ENCODE measurements at places on chromosomes 11 and 22. TPM values are rescaled to one million over a fixed set of nuclear protein-coding genes. Genes with fewer than 3 reads are reported as not detected.

- no peak for DNase-seq
Observed at GRCh38 chr22:50144005-50144614, 26.4 kb upstream of the PANX2 start.

DNA sequence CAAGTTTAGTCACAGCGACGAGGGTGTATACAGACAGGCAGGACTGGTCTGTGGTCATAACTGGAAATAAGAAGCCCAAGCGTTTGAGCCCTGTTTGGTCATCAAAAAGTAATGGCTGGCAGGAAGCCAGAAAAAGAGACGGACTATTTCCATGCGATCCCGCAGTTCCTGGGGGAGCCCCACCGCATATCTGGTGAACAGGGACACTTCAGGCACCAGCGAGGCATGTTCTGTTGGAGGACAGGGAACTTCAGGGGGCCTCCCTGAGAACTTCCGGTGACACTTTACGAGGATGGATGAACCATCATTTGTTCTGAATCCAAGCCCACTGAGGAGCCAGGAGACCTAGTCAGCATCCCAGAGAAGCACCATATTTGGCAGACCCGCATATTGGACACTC is 29.7 kb upstream of the TRIM29 start:
- DNase-seq = no peak

- no peak for DNase-seq
Observed at GRCh38 chr11:61752117-61752924, at the start of gene MYRF. MYRF (plus strand) TSS chr11:61752636; CDS start chr11:61752745, 109 bp downstream.

GRCh38 chr11:44049832-44050231 is 2.1 kb downstream of the ACCSL start:
- no peak for DNase-seq

GRCh38 chr11:25562417-25562816 is 769.5 kb upstream of the ANO3 start:
- no peak for DNase-seq

- no peak for DNase-seq
Observed at GRCh38 chr22:48663297-48663696, 1164.4 kb downstream of the BRD1 start.

GRCh38 chr11:37951996-37952395 is 1354.0 kb upstream of the RAG2 start:
- DNase-seq = no peak

GRCh38 chr11:90704510-90704909 is 481.7 kb upstream of the CHORDC1 start:
- DNase-seq = no peak

DNA sequence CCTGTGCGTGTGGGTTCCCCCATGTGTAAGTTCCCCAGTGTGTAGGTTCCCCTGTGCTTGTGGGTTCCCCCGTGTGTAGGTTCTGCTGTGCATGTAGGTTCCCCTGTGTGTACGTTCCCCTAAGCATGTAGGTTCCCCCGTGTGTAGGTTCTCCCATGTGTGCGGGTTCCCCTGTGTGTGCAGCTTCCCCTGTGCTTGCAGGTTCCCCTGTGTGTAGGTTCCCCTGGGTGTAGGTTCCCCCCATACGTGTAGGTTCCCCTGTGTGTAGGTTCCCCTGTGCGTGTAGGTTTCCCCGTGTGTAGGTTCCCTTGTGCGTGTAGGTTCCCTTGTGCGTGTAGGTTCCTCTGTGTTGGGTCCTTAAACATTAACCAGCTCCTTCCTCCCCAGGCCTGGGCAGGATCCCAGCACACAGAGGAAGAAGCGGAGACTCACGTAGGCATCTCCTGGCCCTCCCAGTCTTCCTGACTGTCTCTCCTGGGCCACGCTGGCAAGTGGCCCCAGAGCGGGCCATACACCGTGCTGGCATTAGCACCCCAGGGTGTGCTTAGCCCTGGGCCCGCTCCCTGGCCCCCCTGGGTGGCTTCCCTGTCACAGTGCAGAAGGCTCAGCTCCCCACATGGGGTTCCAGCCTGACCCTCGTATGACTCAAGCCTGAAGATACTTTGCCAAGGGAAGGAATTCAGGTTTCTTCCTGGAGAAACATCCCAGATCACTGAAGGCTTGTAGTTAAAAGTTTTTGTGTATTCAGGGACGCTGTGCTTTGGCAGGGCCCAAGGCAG is 2.8 kb upstream of the GRAMD4 start:
- peak; percentile 50 for DNase-seq

DNA sequence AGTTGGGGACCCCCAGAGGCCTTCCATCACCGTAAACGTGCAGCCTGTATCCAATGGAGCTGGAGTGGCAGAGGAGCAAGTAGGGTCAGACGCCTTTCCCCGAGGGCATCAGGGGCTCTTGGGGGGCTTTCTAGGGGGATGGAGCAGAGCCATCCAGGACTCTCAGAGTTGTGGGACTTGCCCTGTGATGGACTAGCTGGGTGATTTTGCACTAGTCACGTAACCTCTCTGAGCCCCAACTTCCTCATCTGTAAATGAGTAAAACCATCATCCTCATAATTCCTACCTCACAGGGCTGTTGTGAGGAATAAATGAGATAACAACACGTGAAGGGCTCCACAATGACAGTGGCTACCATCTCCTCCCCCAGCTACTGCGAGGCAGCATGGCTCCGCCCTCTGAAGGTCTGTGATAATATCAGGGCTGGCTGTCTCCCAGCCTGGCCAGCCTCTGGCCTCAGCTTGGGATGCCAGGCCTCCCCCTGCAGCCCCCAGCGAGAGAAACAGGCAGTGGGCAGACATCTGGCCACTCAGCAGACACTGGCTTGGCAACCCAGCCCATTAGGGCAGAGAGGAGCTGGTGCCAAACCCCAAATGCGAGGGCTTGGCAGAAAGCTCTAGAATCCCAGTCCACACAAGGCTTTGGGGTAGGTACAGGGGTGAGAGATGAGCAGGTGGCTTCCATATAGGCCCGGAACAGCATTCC is 6.7 kb downstream of the USP2 start:
- DNase-seq = no peak

DNA sequence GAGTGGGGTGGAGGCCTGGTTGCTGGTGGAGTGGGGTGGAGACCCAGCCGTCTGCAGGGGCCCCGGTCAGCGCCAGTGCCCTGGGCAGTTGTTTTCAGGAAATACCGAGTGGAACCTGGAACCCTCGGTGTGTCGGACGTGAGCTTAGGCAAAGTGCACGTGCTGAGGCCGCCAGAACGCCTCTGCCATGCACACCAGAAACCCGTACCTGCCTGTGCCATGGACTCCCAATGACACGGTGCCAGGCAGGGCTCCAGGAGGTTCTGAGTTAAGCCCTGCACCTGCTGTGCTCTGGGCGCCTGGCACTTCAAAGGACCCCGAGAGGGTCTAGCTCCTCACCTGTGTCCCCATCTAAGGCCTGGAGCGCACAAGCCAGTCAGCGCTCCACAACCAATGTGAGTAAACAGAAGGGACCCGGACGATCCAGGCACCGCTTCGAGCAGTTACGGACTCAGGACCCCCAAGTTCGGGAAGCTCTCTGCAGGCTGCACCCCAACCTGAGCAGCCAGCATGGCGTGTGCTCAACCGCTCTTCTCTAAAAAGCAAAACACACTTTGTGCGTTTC is 12.3 kb downstream of the TOLLIP start:
- no peak for DNase-seq

GRCh38 chr11:5639953-5640352 is 15.2 kb downstream of the TRIM34 start:
- DNase-seq = no peak

DNA sequence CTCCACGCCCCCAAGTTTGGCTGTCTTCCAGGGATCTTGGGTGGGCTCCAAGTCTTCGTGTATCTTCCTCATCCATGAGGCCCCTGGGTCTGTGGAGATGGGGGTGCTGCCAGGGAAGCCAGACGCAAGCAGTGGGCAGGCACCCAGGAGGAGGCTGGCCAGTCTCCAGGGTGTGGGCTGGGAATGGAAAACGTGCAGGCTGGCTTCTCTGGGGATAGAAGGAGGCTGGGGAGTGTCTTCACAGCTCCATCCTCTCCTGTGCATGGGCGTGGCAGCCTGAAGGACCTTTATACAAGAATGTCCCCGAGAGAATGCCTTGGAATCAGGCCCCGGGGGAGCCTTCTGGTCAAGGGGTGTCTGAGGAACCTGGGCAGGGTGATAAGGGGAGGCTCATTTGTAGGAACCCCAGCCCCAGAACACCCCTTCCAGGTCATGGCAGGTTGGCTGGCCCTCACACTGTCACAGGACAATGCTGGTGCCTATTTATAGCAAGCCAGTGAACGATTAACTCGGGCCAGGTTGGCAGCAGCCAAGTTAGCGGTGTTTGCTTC is 14.0 kb downstream of the SGSM1 start:
- peak; percentile 80 for DNase-seq

GRCh38 chr11:134358856-134359490 is 27.2 kb downstream of the GLB1L2 start:
- no peak for DNase-seq

DNA sequence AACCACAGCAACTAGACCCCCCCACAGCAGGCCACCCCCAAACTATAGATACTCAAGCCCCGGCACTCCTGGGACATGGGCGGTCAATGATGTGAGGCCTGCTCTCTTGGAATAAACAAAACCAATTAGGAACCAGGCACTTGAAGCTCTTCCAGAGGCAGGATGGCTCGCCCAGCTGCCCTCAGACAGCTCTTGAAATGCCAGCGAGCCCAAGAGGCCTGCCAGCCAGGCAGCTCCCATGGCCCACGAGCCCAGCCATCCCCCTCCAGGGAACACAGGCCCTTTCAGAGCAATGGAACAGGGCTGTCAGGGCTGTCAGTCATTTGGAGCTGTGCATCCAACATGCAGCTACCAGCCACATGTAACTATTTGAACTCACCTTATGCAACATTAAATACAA is 34.0 kb upstream of the TFIP11 start:
- DNase-seq = no peak

GRCh38 chr22:38213990-38214301 is 12.2 kb downstream of the MAFF start:
- DNase-seq = no peak

DNA sequence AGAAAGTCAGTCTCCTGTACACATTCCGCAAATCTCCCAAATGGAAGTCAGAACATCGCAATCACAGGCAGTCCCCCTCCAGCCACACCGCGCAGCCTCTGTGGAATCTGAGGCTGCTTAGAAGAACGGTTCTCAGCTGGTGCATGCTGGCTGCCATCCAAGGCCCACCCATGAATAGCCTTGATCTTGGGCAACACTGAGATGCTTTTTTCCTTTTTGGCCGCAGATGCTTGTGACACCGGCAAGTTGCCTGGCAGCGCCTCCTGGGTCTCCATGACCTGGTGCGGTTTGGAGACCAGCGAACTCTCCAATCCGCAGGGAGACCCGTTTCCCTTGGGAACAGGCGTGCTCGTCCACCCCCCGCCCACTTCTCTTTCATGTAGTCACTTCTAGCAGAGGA is 26.3 kb upstream of the PHF21B start:
- DNase-seq = no peak

GRCh38 chr22:25853078-25853477 is 111.1 kb downstream of the MYO18B start:
- no peak for DNase-seq

- peak; percentile 33 for DNase-seq
Observed at GRCh38 chr11:65852508-65853245, 5.3 kb downstream of the CFL1 start.

- DNase-seq = no peak
Observed at GRCh38 chr11:23959462-23959861, 537.4 kb upstream of the LUZP2 start.

DNA sequence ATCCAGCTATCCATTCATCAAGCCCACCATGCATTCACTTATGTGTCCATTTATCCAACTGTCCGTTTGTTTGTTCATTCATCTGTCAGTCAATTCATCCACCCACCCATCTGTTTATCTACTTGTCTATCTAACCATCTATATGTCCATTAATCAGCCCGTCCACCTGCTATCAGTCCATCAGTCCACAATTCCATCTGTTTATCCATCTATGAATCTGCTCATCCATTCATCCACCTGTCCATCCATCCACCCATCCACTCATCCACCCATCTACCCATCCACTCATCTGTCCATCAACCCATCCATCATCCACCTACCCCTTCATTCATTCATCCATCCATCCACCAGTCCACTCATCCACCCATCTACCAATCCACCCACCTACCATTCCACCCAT is 970 bp upstream of the SPI1 start:
- DNase-seq = no peak

- DNase-seq = no peak
Observed at GRCh38 chr22:39665229-39665628, 94.7 kb downstream of the CACNA1I start.

GRCh38 chr11:27718346-27718862 is 18.1 kb upstream of the BDNF start:
- no peak for DNase-seq

GRCh38 chr11:43797337-43797736 is 83.3 kb upstream of the ALKBH3 start:
- DNase-seq = no peak

The KRTAP5-7 gene
- 0.73 TPM for total RNA-seq

The OR52I2 gene
- not detected for total RNA-seq

The MLC1 gene
- 0.14 TPM for total RNA-seq

The TEX54 gene
- total RNA-seq = not detected

The OR5B21 gene
- not detected for total RNA-seq

The OR8A1 gene
- total RNA-seq = not detected

The BRSK2 gene
- 0.79 TPM for total RNA-seq

The DTX4 gene
- total RNA-seq = 58.4 TPM

The FOLH1 gene
- 1.2 TPM for total RNA-seq

The RPS13 gene
- total RNA-seq = 635 TPM

The SLC43A3 gene
- 9.6 TPM for total RNA-seq

The CFAP68 gene
- 23.0 TPM for total RNA-seq

The PARVG gene
- total RNA-seq = 3.6 TPM

The PATE4 gene
- not detected for total RNA-seq

The SLC22A8 gene
- not detected for total RNA-seq

The SLC7A4 gene
- 4.0 TPM for total RNA-seq

The GRM5 gene
- not detected for total RNA-seq

The OR52E6 gene
- total RNA-seq = not detected

The CALCA gene
- not detected for total RNA-seq

The LSP1 gene
- 28.6 TPM for total RNA-seq

Measured in left colon (tissue), 2 donors.